ENCODE measurements at places on chromosomes 11 and 22.
A peak's percentile ranks its signal among the peaks of the same experiment; 100 is the strongest.

GRCh38 chr22:19705181-19705934 lies 8.9 kb upstream of the SEPTIN5 start:
- DNase-seq, result no peak

- no peak for DNase-seq
Measured at GRCh38 chr22:38638728-38639127, 17.5 kb downstream of the FAM227A start.

GRCh38 chr11:16193897-16194381 lies 162.4 kb downstream of the SOX6 start:
- no peak for DNase-seq

GRCh38 chr11:92276773-92277172 lies 52.2 kb downstream of the FAT3 start:
- peak; percentile 52 for DNase-seq

- no peak for DNase-seq
Measured at GRCh38 chr11:62984451-62984991, at the start of gene SLC22A6. TSS of gene SLC22A6 (minus strand) at chr11:62984967. CDS start at chr11:62984690, 277 bp downstream.

DNA sequence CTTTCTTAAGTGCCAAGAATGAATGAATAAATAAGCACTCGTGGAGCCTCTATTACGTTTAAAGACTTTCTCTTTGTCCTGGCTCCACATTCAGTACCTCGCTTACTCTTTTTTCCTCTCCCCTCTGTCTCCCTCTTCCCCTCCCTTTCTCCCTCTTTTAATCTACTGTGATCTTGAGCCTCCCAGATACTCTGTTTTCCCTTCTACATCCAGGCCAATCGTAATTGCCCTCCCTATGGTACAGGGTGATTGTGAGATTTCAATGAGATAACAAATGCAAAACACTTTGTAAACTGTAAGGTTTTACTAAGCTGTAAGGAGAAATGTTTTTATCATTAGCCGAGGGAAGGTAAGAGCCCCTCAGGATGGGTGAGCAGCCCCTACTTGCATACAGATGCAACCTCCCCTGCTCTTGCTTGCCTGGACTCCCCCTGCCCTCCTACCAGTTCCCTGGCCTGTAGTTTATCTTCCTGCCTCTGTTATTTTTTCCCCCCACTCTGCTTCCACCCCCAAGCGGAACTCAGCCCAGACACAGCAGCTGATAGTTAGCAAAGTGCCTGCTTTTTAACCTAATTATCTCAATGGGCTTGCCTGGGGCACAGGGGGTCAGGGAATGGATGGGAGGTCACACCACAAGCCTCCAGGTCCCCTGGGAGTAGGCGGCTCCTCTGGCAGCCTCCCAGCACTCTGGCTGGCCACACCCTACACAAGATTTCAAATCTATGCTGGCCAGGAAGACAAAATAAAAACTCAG lies 76.9 kb upstream of the CADM1 start:
- DNase-seq, result no peak

DNA sequence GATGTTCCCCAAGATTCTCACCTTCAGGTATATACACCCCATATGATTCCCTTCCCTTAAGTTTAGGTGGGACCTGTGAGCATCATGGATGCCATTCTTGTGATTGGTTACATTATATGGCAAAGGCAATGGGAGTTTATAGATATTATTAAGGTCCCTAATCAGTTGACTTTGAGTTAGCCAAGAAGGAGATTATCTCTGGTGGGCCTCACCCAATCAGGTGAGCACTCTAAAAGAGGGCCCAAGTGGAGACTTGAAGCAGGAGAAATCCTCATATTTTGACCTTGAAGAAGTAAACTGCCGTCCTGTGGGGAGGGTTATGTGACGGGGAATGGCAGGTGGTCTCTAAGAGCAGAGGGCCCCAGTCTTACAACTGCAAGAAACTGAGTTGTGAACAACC lies 94.2 kb downstream of the HSD17B12 start:
- DNase-seq, result no peak

DNA sequence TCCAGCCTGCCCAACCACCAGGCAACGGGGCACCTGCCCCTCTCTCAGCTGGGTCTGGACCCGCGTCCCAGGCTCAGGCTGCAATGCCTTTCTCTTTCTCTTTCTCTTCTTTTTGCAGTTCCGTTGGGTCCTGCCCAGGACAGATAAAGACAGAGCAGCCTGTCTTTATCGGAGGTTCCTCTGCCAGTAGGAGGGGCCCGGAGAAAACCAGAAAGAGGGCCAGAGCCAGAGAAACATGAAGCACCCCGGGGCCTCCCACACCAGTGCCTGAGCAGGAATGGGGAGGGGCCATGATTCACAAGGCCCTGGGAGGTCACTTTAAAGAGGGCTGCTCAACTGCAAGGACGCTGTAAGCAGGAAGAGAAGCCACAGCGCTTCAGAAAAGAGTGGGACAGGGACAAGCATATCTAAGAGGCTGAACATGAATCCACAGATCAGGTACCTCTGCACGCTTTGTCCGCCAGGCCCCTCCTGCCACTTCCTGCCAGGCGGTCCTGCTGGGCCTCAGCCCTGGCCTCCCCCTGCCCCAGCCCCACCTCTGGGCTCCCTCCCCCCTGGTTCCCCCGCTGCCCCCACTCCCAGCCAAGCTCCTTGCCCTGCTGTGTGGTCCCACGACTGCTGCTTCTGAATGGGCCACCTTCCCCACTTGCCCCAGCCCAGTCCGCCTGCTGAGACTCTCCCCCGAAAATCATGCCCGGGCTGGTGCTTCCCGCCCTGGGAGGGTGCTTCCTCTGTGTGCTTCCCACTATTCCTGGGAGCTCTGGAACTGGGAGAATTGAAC lies at the start of gene APOBEC3C:
TSS of gene APOBEC3C (plus strand) at position 316 of the 781 bp plus-strand sequence. CDS start at position 422, 106 bp downstream.
- DNase-seq, result peak; percentile 95

GRCh38 chr22:24007253-24008021 lies 2.2 kb upstream of the GSTT4 start:
- no peak for DNase-seq

DNA sequence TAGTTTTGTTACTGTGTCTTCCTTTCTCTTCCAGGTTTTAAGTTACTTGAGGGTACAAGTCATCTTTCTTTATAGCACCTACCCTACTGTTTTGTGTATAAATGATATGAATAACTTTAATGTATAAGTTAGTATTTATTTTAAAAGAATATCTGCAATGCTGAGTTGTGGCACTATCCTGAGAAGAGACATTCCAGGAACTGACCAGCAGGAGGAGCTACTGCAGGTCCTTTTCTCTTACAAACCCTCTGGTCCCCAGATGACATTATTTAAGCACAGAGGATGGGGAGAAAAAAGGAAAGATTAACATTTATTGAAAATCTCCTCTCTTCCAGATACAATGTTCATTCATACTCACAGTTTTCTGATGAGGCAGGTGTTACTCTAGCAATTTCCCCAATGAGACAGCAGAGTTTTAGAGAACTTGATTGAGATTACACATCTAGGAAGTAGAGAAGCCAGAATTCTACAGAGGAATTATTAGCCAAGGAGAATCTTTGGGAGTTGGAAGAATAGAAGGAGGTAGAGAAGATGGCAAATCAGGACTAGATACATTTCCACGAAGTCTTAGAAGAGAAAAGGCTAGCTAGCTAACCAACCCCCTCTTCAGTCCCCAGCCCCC lies 541.2 kb upstream of the API5 start:
- no peak for DNase-seq

GRCh38 chr11:19769820-19770219 lies 57.2 kb downstream of the NAV2 start:
- peak; percentile 82 for DNase-seq

DNA sequence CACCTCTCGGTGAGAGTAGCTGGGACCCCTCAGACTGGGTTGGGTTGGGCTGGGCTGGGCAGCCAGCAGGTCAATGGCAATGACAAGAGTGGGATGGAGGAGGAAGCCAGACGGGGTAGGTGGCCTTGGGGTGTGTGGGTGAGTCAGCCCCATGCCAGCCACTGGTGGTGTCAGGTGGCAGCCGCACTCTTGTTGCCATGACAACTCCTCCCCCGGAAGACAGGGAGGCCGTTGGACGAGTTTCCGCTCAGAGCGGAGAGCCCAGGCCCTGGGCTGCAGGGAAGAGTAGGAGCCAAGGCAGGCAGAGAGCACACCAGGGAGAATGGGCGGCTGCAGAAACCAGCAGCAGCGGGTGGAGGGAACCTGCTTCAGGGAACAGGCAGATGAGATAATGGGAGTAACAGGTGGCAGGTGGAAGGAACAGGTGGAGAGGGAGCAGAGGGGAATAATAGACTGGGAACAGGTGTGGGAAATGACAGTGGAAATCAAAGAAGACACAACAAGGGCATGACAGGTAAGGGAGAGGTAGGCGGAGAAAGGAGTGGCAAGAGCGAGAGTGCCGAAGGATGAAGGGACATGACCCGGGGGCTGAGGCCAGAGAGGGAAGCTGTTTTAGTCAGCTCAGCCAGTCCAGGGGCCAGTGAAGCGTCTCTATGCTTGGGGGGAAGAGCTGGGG lies 8.7 kb downstream of the SPTBN2 start:
- DNase-seq, result peak; percentile 70

DNA sequence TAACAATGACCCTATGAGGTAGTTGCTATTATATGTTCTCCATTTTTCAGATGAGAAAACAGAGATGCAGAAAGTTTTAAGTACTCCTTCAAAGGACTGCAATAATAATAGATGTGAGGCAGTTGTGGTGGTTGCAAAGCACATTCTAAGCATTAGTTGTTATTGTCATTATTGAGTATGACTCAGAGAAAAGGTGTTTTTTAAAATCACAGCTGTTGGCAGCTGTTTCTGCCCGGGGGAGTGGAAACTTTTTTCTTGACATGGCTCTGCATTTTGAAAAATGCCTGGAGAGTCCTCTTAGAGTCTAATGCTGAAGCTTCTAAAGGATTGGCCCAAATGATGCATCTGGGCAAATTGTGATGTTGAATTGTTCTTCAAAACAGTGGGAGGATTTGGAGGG lies 244.5 kb upstream of the MPPED2 start:
- no peak for DNase-seq

GRCh38 chr22:31099841-31100761 lies 7.3 kb downstream of the SELENOM start:
- DNase-seq, result no peak

DNA sequence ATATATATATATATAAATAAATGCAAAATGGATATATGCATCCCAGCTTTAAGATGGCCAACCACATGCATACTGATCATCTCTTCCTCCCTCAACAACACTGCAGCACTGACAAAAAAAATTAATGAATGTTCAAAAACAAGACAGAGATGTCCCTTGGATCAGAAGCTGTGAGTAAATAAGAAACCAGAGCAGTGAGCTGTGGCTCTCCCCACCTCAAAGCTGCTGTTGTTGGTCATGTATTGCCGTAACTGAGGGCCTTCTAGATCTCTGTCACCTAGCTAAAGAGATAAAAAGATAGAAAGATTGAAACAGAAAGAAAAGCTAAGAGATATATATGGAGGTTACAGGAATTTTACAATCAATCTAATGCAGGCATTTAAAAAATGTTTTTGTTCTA lies 15.5 kb upstream of the TMEM135 start:
- DNase-seq, result no peak

GRCh38 chr11:131670876-131671275 lies 300.5 kb downstream of the NTM start:
- no peak for DNase-seq

DNA sequence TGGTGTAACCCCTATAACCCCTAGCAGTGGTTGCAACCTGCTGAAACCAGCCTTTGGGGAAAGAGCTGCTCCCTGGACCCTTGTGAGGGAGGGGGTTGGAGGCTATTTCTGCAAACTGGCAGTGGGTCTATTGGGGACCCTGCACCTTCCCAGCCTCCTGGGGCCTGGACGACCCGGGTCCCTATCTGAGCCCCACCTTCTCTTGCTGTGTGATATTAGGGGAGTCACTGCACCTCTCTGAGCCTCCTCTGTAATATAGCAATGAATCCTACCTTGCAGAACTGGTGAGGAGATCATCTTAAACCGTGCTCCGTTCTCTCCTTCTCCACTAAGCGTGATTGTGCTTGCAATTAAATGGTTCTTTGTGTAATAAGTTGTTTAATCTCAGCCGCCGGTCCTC lies 24.0 kb upstream of the MPPED1 start:
- DNase-seq, result no peak

DNA sequence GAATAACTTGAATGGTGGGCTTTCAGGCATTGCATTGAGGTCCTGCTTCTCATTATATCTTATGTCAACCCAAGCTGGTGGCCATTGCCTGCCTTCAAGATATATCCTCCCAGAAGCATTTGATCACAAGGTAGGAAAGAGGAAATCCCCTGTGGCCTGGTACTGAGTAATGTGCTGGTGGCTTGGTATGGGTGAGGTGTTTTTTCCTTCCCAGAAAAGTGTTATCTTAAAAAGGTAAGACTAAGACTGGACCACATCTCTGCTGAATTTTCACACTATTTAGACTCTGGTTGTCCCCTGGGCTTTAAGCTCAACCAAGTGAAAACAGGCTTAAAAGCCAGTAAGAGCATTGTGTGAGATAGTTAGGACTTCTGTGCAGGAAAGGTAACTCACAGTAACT lies 3.7 kb downstream of the INSC start:
- no peak for DNase-seq

DNA sequence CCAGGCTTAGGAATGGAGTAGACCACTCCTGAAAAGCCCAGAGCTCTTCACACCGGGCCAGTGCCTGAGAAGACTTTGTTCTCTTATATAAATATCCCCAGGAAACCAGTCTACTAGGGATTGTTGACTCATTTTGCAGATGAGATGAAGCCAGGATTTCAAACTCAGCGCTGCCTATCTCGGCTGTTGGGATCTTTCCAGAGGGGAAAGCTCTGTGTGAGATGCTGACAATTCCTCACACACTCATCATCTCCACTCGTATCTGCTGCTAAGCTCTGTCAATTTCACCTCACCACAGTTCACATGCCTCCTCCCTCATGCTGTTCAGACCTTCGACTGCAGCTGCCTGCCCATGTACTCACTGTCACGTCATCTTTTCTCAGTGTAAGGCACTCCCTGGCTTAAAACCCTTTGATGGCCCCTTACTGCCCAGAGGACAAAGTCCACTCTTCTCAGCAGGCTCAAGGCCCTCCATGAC lies 12.5 kb downstream of the USH1C start:
- DNase-seq, result peak; percentile 68

DNA sequence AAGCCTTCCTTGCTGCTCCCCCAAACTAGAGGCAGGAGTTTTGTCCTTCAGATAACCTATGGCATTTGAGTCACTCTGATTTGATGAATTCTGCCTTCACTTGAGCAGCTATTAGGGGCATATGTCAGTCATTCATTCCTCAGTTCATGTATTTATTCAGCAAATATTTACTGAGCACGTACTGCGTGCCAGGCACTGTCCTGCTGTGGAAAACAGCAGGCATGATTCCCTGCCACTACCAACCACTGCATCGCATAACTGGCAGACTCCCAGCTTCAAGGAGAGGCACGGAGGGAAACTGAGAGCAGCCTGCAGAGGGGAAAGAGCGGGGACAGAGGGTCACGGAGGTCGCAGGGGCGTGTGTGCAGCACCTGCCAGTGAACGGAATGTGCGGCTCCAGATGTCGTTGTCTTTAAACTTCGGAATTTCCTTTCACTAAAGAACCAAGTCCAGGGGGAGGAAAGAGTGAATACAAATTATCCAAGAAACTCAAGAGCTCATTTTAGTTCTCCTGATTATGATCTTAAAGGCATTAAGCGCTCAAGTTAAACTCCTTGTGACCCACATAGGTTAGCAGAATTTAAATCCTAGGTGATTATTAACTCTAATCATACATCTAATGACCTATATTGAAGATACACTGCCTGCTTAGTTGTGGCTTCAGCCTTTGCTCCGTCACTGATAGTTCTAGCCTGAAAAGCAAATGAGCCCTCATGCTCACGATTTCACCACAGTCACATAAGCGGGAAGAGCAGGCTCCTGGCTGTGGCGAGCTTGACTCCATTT lies 12.6 kb downstream of the PPARA start:
- DNase-seq, result no peak

GRCh38 chr22:37253126-37253660 lies 9.1 kb upstream of the RAC2 start:
- DNase-seq, result peak; percentile 34

Measured in EL (cell line).